ENCODE measurements at places on chromosomes 7 and 10.

DNA sequence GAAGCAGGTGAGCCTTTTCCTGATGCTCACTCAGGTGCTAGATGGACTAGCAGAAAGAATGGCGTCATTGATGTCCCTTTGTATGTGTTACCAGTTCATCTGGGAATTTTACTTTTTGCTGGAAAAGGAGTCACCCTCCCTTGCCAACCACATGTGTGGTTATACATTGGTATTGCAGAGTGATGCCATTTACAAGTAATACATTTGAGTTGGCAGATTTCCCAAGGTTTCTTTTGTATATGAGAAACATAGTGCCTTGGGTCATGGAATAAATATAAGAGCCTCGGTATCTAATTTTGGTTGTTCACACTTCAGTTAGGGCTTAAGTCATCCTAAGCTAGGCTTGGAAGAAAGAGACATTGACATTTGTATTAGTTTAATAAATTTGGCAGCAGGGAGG, 10.4 kb upstream of the ATXN7L1 start:
- no peak for DNase-seq

GRCh38 chr10:25261110-25261509, 86.3 kb downstream of the GPR158 start:
- DNase-seq, result no peak

DNA sequence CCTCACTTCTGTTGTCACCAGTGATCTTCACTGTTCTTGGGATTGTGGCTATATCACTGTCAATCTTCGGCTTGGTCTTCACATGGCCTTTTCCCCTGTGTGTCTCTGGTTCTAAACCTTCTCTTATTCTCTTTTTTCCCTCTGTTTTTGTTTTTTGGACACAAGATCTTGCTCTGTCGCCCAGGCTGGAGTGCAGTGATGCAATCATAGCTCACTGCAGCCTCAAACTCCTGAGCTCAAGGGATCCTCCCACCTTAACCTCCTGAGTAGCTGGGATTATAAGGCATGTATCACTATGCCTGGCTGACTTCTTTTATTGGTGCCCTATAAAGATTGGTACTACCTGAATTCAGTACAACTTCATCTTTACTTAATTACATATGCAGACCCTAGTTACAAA, 143.4 kb upstream of the EFCAB10 start:
- DNase-seq, result no peak

DNA sequence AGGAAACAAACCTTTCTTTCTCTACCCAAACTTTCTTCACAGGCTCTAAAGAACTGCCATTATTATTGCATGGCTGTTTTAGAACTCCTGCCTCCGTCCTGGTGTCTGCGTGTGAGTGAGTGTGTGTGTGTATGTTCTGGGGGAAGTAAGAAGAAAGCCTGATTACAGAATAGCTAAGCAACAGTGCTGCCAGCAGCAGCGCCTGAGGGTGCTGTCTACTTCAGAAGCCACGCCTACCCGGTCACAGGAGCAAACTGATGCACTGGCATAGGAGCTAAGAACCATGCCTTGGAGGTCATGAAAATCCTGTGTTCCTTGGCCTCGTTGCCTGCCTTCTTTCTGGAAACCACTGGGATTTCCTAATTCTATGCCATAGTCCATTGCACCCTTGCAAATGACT, 25.2 kb downstream of the LIPK start:
- DNase-seq, result no peak

Data from anterior cingulate cortex (tissue), 58 donors.